ENCODE measurements at places on chromosomes 2 and 18.

- no peak for DNase-seq
These were observed 92.3 kb downstream of the TTC27 start for GRCh38 chr2:32719933-32720716.

GRCh38 chr2:176121190-176122051, 1.1 kb upstream of the HOXD9 start:
- DNase-seq: no peak

DNA sequence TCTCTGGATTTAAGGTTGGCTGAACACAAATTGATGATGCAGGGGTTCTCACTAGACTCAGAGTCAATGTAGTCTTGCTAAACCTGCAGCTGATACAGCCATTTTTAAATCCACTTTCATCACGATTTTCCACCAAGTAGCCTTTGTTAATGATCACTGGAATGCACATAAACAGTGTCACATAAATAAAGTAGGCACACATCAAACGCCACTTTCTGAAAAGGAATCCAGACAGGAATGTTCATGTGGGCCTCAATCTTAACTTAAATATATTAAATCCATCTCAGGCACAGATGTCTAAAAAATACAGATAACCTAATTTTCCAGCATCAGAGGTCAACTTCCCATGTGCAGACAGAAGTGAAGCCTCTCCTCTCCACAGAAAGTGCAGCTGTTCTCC, 58.3 kb downstream of the LAMA1 start:
- DNase-seq: no peak

GRCh38 chr2:3198119-3198518, 179.5 kb downstream of the EIPR1 start:
- no peak for DNase-seq

GRCh38 chr2:20499387-20499786, 52.5 kb downstream of the RHOB start:
- no peak for DNase-seq

GRCh38 chr2:57443086-57443485, 603.5 kb upstream of the VRK2 start:
- no peak for DNase-seq

Data from activated CD4-positive, CD25-positive, alpha-beta regulatory T cell treated with anti-CD3 and anti-CD28 coated beads, Interleukin-2, amount 50 U/mL, for 72 hours (primary cell).